ENCODE measurements at places on chromosomes 12 and 14.

DNA sequence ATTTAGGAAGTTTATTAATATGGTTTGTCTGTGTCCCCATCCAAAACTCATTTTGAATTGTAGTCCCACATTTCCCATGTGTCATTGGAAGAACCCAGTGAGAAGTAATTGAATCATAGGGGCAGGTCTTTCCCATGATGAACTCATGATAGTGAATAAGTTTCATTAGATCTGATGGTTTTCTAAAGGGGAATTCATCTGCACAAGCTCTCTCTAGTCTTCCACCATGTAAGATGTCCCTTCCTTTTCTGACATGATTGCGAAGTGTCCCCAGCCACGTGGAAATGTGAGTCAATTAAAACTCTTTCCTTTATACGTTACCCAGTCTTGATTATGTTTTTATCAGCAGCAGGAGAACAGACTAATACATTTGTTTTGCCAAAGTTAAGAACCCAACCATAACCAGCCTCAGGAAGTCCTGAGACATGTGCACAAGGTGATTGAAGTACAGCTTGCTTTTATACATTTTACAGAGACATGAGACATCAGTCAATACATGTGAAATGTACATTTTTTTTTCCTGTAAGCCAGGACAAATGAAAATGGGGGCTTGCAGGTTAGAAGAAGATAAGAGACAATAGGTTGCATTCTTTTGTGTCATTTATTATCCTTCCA is 1136.7 kb downstream of the TMEM121 start:
- DNase-seq, result no peak

DNA sequence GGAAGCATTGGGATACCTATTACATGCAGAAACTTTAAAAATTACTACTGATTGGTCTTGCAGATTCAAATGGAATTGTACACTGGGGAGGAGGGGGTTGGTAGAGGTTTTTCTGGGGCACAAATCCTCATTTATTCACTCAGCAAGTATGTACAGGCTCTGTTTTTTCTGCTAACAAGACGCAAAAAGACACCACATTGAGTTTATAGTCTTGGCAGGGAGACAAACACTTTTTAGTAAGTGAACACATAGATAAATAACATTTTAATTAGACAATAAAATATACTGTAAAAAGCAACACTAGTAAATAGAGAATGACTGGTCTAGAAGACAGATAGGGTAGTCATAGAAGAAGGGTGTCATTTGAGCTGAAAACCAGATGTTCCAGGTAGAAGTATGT is 23.8 kb downstream of the GLIPR1L2 start:
- no peak for DNase-seq

DNA sequence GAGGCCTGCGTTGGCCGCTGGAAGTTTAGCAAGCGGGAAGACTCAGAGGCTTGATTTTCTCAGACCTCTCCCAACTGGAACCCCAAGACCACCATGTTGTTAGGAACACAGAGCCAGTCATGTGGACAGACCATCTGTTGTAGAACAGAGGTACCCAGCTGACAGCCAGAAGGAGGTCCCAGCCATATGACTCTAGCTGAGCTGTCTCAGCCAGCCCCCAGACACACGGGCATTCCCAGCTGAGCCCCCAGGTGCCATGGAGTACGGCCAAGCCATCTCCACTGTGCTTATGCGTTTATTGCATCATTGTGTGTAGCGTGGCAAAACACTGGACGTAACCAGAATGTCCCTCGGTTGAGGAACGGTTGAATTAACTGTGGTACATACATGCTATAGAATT is 421.9 kb downstream of the TMEM132D start:
- no peak for DNase-seq

DNA sequence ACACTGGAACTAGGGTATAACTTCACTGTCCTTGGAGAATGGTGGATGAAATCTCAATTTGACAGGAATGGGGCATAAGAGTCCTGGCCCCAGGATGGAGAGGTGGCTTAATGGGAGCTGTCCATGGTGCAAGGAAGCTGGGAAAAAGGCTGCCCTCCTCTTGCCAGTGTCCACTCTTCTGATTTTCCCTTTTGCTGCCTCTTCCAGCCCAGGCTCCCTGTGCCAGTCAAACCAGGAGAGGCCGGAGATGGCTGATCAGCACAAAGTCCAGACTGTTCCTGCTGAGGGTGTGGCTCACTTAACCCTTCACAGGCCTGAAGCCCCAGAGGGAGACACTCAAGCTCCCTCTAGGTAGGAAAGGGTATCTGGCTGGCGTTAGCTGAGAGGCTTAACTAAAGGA is at the start of gene MYO1A:
Gene MYO1A (minus strand): TSS at position 240 of the 400 bp plus-strand sequence. CDS start 1,806 bp downstream, outside the sequence.
- DNase-seq, result no peak

GRCh38 chr14:45201905-45202304 is 51.1 kb downstream of the MIS18BP1 start:
- DNase-seq, result no peak

DNA sequence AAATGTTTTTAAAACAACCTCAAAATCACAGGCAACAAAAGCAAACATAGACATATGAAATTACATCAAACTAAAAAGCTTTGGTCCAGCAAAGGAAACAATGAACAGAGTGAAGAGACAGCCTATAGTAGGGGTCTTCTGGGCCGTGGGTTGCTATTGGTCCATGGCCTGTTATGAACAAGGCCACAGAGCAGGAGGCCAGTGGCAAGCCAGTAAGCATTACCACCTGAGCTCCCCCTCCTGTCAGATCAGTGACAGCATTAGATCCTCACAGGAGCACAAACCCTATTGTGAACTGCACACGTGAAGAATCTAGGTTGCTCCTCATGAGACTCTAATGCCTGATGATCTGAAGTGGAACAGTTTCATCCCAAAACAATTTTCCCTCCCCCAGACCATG is 174.0 kb downstream of the DIO2 start:
- no peak for DNase-seq

GRCh38 chr12:94898388-94898787 is 105.1 kb downstream of the NDUFA12 start:
- DNase-seq, result no peak

- DNase-seq, result no peak
Observed at GRCh38 chr12:65184176-65184857, 14.9 kb downstream of the LEMD3 start.

DNA sequence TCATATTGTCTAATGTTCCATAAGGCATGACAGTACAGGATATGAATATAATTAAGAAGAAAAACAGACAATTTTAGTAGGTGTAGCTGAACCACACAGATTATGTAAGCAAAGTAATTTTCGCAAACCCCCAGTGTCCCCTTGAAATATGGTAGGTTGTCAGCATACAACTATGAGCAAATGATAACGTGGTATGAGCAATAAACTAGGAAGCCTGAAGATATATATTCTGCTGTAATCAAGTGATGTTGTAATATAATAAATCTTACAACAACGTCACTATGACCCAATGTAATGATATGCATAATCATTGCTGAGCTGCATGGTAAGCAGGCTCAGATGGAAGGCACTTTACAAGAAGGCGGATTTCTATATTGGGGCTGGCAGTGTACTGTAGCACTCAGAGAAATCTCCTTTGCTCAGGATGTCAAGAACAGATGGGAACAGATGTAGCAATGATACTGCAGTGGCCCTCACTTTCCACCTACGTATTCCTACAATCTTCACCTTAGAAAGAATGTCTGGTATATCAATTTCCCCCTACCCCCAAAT is 47.8 kb upstream of the MYF6 start:
- no peak for DNase-seq
